ENCODE measurements at places on chromosomes 11 and 22.

DNA sequence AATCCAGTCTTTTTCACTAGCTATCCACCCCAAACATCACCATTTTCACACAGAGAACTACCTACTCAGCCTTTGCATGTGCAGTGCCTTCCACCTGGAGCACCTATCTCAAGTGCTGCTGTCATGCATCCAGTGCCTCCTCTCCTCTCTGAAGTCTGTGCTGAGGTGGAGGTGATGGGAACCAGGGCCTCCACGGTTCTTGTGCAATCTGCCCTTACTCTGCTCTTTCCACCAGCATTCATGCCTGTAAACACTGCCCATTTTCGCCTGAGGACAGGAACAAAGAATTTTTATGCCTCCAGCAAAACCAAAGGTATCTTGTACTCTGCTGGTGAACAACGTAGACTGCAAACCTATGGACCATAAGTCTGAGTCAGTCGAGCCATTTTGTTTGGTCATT lies 27.0 kb downstream of the PITPNB start:
- DNase-seq: no peak

DNA sequence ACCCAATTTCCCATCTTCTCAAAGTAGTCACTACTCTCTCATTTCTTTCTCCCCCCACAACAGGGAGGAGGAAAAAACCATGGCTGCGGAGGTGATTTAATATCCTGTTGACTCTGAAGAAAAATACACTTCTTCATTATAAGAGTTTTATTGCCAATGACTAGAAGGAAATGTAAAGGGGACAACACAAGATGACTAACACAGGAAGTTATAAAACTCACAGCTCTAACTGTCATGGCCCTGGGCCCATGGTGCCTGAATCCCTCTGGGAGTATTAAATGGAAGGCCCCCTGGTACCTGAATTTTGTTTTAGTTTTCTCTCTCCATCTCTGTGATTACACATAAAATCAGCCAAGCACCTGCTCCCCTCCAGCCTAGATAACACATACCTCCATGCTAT lies 352.8 kb upstream of the FAT3 start:
- DNase-seq: no peak

DNA sequence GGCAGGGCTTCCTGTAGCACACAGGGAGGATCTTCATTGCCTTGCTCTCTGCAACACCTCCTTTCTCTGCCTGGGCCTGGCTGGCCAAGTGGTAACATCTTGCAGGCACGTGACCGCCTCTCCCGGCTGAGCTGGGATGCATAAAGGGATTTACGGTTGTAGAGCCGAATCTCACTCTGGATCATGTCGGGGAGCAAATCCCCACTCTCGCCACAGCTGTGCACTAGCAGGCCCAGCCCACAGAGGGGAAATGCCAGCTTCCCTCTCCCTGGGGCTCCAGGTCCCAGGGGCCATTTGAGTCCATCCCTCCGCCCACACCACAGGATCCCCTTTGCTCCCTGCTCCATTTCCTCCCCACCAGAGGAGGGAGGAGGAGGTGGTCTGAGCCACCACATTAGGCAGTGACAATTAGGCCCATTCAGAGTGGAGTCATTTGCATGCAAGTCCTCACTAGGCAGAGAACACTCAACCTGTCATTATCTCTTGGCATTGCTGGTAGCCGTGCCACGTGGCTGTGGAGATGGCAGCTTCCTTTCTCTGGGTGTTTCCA lies 196.7 kb downstream of the DSCAML1 start:
- no peak for DNase-seq

GRCh38 chr11:45551191-45551713 lies 114.2 kb downstream of the CHST1 start:
- no peak for DNase-seq

DNA sequence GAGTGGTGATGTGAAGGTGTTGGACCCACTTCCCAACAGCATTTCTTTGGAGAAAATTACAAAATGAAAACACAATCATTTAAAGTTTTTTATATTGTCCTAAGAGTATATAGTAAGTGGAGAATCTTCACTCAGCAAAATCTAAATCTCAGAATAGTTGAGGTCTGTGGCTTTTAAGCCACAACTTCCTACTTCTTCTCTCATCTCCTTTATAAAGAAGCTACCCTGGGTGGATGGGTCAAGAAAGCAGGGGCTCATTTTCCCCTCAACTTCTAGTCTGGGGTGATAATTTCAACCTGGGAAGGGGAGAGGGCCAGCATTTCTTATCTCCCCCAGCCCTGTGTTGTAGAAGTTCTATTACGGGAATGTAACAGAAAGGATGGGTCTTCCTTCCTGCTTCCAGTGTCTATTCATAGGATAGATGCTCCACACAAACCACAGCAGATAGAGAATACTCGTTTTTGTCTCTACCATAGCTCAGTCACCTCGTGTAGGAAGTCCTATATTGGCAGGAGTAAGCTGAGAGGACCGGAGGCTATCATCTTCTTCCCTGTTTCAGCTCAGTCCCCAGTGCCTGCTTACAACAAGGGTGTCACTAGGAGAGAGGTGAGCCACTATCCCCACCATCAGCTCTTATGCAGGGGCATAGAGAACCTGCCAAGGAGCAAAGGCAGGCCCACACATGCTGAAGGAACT lies 341.5 kb downstream of the CASP12 start:
- no peak for DNase-seq

DNA sequence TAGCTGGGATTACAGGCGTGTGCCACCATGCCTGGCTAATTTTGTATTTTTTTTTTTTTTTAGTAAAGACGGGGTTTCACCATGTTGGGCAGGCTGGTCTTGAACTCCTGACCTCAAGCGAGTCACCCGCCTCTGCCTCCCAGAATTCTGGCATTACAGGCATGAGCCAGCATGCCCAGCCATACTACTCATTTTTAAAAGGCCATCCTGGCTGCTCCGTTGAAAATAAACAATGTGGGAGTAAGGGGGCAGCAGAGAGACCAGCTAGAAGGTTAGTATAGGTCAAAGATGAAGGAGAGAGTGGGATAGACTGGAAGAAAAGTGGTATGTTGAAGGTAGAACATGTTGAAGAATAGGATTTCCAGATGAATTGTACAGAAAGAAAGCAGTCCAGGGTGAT lies 17.6 kb upstream of the LIN7C start:
- DNase-seq: no peak

DNA sequence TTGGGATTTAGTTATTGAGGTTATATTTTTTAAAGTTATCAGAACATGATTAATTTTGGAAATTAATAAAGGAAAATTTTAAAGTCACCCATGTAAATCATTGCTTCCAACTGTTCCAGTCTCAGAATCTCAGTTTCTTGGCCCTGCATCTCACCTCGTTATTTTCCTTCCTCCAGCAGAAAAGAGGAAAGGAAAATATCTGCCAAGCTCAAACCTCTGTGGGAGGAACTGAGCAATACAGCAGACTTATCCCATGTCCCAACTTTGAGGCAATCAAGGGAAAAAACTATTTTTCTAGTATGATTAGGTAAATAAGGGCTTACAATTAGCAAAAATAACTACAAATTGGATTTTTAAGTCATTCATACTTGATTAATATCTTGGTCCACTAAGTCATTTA lies 30.1 kb downstream of the ELMOD1 start:
- no peak for DNase-seq

DNA sequence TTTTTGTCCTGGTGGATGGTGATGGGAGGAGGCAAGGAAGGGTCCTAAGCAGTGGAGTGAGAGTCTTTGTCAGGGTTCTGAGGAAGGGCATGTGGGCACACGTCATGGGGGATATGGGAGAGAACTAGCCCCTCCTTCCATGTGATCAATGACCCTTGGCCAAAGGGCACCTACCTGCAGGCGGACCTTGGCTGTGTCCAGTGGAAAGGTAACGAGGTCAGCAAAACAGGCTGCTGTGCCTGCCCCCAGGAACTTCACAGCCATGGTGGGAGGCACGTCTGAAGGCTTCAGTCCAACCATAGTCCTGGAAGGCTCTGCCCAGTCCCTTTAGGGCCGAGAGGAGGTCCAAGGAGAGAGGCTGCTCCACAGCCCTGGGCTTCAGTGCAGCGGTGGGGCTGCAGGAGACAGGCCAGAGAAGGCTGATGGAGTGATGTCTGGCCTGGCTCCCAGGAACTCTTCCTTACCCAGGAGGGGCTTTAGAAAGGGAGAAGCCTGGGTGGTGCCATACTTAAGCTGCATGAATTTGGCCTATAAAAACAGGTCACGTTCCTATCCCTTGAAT lies 2.1 kb downstream of the UCP3 start:
- no peak for DNase-seq

- no peak for DNase-seq
Observed at GRCh38 chr22:39546889-39547586, 14.5 kb upstream of the RPS19BP1 start.

DNA sequence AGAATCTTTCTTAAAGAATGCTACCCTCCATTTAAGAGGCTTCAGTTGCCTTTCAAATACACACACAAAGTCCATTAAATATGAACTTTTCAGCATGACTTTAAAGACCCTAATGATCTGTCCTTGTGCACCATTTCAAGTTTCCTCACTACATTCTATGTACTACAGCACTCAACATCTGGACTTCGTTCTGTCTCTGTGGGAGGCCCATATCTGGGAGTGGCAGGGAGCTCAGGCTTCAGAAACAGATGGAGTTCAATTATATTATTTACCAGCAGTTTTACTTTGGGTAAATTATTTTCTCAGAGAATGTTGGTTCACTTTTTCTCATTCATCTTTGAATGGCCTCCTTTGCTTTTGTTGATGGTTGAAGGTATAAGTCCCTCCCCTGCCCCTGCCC lies 67.4 kb downstream of the ANO3 start:
- DNase-seq: no peak

GRCh38 chr11:124778281-124778680 lies 16.2 kb upstream of the ESAM start:
- no peak for DNase-seq

DNA sequence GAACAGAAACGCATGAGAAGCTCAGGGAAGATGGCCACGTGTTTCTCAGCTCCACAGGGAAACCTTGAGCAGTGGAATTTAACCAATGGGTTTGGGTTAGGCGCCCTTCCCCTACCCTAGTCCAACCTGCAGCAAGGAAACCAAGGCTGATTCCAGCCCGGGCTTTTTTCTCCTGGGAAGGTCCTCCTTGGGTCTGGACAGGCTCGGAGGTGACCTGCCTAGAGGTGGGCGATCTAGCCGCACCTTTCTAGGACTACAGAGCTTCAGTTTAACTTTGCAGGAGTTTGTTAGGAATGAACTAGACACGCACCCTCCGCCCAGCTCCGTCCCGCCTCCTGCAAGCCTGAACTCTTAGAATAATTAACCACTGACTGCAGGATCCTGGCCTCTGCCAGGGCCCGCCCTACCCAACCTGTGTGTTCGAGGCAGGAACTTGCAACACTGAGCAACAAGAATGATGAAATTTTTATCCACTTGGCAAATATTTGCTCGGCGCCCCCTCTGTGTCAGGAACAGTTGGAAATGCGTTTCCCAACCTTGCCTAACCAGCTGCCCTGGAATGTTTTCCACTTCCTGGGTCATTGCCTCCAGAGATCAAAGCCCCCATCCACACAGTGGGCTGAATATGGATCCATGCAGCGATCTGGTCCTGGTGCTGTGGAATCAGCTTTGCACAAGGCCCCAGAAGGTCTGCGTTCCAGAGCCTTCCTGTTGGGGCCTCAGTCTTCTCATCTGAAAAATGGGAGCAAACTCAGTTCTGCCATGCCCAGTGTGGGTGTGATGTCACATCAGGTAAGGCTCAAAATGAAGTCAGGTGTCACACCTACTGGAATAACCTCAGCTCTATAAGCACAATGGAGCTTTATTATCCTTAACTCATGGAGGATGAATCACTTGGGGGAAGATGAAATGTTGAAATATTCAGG lies 13.3 kb downstream of the MPST start:
- no peak for DNase-seq

DNA sequence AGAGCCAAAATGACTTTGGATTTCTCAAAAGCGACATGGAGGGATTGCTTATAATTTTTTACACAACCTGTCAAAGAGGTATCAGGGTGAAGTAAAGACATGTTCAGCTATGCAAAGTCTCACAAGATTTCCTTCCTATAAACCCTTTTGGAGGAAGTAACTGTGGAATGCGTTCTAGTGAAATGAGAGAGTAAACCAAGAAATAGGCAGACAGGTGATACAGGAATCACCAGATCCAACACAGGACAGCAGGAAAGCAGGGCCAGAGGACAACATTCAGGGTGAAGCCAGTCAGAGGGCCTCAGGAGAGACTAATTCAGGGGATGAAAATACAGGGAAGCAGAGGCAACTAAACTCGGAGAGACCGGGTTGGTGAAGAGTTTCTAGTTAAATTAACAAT lies 90.4 kb upstream of the MTNR1B start:
- DNase-seq: no peak

- no peak for DNase-seq
Observed at GRCh38 chr22:26887456-26887855, 230.1 kb downstream of the MIAT start.

DNA sequence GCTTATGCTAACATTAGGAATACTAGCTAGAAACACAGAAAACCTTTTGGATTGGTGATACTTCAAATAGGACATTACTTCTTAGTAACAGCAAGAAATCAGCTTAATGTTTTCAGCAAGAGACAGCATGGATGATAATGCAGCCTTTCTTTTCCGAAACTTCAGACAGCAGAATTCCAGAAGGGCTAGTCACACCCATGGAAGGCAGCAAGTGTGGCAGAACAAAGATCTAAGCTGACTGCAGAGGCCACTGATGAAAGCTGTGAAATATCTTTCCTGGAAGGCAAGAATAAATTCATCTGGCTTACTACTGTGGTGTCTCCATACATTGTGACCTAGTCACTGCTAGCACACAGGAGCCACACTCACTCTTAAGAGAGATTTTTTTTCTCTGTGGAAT lies 100.3 kb downstream of the CCDC83 start:
- DNase-seq: no peak

DNA sequence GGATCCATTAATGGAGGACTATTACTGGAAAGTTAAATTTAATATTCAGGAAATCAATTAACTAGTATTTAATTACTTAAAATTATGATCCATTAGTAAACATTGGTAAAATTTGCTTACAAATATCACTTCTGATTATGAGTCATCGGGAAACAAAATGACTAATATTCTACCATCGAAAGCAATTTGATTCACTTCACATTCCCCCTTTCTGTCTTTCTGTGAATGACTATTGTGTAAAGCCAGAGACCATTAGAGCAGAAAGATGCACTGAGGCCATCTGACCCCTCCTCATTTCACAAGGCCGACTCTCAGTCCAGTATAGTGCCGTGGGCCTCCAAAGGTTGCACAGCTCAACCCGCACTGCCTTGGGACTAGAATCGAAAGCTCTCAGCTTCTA lies 619.0 kb downstream of the OPCML start:
- no peak for DNase-seq
